ENCODE measurements at places on chromosomes 7 and 10.

DNA sequence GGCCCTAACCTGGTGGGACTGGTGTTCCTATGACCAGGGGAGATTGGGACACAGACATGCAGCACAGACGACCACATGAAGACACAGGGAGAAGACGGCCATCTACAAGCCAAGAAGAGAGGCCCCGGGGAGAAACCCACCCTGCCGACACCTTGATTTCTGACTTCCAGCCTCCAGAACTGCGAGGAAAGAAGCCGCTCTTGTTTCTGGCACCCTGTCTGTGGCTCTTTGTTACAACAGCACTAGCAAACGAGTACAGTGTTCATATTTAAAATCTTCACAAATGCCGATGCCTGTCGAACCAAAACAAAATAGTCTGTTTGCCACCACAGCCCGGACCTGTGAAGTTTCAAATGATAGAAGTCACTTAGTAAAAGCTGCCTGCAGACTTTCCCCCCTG, 132.3 kb downstream of the ACTR3B start:
- DNase-seq, result no peak

- DNase-seq, result no peak
Measured at GRCh38 chr10:122139627-122140170, 131.4 kb upstream of the BTBD16 start.

- no peak for DNase-seq
Measured at GRCh38 chr10:64306729-64307327, 785.6 kb downstream of the REEP3 start.

GRCh38 chr10:113999531-113999930, 44.1 kb upstream of the ADRB1 start:
- DNase-seq, result no peak

GRCh38 chr10:87519582-87519981, 14.9 kb downstream of the MINPP1 start:
- DNase-seq, result no peak

- DNase-seq, result no peak
Measured at GRCh38 chr10:129850316-129850715, 113.8 kb downstream of the EBF3 start.

DNA sequence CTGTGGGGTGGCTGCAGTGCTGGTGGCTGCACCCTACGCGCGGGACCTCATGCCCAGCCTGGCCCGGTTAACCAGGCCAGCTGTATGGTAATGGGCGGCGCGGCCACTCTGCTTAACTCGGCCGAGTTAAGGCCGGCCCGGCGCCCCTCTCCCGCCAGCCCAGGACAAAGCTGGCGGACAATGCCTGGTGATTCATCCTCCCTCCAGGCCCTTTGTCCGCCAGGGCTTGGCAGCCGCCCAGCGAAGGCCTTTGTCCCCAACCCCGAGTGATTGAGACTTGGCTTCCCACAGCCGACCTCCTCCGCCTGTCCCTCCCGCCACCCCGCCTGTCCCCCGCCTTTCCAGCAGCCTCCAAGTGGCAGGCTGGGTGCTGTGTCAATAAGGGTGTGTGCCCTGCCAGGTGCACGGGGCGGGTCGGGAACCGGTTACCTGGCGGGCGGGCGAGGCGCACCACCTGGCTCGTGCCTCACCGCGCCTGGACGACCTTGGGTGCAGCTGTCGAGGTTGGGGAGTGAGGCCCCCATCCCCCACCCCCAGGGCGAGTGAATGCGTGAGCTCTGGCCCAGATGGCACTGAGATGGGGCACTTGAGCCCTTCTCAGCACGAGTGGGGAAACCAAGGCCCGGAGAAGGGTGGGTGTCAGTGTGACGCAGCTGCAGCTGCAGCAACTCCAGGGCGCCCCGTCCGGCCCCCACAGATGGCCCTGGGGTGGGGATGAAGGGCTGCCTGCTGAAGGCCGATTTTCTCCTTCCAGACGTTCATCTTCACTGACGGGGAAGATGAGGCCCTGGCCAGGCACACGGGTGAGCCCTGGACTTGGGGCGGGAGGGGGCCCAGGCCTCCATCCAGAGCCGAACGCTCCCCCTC, 4.6 kb downstream of the LFNG start:
- DNase-seq, result no peak

DNA sequence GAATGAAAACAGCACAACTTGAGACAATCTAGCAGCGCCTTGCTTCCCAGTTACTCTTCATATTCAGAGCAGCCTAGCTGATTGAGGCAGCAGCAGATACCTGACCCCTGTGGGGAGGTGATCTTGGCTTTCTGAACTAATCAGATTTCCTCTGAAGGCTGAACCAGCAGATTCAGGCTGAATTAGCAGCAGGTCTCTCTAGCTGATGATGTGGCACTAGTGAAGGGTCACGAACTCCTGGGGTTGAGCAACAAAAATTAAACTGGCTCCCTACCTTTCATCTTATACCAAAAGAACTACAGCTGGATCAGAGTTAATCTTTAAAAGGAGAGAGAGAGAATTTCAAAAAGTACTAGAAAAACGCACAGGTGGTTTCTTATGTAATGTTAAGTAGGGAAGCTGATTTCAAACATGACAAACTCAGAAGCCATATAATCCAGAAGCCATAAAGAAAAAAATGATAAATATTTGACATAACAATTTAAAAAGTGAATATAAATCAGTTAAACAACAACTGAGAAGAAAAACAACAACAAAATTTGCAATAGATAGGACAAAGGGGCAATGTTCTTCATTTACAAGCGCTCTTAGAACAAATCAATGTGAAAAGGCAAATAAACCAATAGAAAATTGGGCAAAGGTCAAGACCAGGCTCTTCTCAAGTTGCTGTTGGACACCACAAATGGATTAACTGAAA, 13.5 kb downstream of the SLC25A13 start:
- DNase-seq, result no peak

- DNase-seq, result no peak
Measured at GRCh38 chr10:106956216-106956915, 208.1 kb downstream of the SORCS1 start.

GRCh38 chr7:130959743-130960207, 225.8 kb upstream of the KLF14 start:
- no peak for DNase-seq

- DNase-seq, result no peak
Measured at GRCh38 chr10:116444527-116445142, 17.0 kb downstream of the PNLIPRP3 start.

DNA sequence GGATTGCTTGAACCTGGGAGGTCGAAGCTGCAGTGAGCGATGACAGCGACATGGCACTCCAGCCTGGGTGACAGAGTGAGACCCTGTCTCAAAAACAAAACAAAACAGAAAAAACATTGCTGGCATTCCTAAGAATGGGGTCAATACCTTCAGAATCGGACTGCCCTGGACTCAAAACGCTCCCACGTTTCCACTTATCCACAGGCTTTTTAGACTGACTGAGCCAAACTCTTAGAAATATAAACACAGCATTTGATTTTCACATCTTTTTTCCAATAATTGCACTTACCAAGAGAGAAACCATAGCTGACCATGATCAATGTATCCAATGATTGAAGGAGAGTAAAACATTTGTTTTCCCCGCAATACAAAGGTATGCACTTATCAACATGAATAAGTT, 59.5 kb upstream of the CUX1 start:
- no peak for DNase-seq

DNA sequence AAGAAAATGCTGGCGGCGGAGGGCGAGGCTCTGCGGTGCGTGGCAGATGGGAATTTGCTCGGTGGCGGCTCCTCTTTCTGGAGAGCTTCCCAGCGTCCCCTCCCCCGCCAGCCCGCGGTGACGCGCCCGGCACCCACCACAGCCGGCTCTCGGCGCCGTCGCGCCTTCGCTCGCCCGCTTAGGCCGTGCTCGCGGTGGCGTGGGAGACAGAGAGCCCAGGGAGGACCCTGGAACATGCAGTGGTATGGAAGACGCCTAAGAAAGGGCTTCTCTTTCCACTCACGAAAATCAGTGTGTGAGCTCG, 576 bp upstream of the CSGALNACT2 start:
- DNase-seq, result peak; percentile 13

GRCh38 chr10:60149003-60149402, 240.7 kb downstream of the ANK3 start:
- DNase-seq, result no peak

- DNase-seq, result no peak
Measured at GRCh38 chr7:85851571-85852193, 664.8 kb upstream of the SEMA3D start.

- no peak for DNase-seq
Measured at GRCh38 chr10:2081501-2081900, 344.2 kb upstream of the ADARB2 start.

GRCh38 chr10:133358925-133359310, 1.1 kb upstream of the FUOM start:
- DNase-seq, result no peak

GRCh38 chr10:83978681-83979383, 160.5 kb upstream of the GHITM start:
- DNase-seq, result no peak

GRCh38 chr7:131931370-131931769, 374.9 kb upstream of the PODXL start:
- no peak for DNase-seq

DNA sequence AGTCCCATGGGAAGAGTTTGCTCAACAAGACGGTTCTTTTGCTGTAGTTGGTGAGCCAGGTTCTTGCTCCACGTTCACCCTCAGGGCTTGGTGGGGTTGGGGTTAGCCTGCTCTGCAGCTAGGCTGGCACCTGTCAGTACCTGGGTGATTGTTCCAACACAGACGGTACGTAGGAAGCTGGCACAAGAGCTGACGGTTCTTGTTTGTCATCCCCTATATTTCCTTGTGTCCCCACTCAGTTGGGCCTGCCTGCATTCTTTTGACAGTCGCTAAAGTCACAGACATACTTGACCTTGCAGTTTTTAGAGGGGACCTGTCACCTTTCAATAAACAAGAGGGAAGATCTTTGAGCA, 40.2 kb upstream of the SYPL1 start:
- no peak for DNase-seq

DNA sequence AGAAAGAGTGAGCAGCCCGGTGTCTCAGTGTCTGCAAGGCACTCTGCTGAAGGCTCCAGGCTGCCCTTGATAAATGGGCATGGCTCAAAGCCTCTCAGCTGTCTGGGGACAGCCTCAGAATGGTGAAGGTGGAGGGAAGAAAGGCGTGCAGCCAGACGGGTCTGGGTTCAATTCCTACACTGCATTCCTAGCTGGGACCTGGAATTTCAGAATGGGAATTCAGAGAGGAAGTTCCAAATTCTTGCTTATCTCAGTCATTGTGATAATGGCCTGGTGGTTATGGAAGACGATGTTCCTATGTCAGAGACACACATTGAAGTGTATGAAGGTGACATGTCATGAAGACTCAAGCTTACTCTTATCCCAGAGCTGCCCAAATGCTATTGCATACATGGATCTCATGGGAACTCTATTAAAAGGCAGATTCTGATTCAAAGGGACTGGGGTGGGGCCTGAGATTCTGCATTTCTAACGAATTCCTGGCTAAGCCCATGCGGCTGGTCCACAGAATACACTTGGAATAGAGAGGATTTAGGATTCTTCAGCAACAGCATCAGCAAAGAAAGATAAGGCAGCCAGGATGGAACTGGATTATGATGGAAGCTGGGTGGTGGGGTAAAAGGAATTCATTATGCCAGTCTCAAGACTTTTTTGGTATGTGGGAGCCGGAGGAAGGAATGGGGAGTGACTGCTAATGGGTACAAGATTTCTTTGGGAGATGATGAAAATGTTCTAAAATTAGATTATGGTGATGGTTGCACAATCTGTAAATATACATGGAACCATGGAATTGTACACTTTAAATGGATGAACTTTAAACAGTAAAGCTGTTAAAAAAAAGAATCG, 82.6 kb upstream of the ZMIZ1 start:
- DNase-seq, result no peak

DNA sequence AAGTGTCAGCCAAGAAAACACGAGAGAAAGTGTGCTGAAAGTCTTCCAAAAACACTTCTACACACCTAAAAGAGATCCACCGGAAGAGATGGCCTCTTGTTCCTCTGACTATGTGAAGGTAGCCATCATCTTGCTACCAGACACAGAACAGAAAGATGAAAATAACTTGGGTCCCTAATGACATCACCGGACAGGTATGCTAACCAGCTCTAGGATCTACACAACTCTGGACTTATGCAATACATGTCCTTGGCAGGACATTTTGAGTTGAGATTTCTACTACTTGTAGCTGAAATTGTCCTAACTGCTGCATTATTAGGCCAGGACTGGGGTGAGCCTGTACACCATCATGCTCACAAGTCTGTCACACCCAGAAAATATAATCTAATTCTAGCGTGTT, 358.7 kb downstream of the ELMO1 start:
- DNase-seq, result no peak

Data from stimulated activated CD4-positive, alpha-beta T cell treated with anti-CD3 and anti-CD28 coated beads, Interleukin-15, amount 100 ng/mL, for 1 hour (primary cell).